ENCODE measurements at places on chromosomes 12 and 14. TPM values are rescaled to one million over a fixed set of nuclear protein-coding genes. Genes with fewer than 3 reads are reported as not detected.

DNA sequence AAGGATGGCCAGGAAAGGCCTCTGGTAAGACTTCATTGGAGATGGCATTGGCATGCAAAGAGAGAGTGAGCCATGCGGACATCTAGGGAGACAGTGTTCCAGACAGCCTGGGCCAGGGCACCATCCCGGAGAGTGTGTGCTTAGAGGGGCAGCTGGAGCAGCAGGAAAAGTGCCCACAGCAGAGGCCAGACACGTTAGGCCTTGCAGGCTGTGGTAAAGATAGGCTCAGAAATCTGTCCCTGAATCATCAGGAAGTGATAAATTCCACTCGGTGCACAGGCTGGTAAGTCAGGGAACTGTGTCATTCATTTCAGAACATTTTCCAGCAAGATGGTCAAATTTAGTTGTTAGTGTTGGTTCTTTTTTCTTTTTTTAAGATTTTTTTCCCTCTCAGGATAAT is 8.8 kb downstream of the GALNT16 start:
- no peak for DNase-seq

DNA sequence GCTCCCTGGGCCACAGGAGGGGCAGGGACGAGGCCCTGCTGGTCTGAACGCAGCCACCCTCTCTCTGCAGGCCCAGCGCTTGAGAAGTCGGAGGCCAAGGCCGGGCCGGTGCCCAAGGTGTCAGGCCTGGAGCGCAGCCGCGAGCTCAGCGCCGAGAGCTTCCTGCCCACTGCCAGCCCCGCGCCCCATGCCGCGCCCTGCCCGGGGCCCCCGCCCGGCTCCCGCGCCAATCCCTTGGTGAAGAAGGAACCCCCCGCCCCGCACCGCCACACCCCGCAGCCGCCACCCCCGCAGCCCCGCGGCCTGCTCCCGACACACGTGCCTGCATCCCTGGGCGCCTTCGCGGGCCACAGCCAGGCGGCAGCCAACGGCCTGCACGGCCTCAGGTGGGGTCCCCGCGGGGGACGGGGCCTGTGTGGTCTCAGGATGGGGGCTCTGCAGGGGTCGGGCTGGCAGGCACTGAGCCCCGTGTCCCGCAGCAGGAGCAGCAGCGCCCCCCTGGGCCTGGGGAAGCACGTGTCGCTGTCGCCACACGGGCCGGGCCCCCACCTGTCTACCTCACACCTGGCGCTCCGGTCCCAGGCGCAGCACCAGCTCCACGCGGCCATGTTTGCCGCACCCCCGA is 40.4 kb downstream of the LRCOL1 start:
- no peak for DNase-seq

- DNase-seq: no peak
These were observed 4.7 kb downstream of the ZDHHC17 start for GRCh38 chr12:76768576-76768975.

The KCNA1 gene
- 1.1 TPM for polyA plus RNA-seq

DNA sequence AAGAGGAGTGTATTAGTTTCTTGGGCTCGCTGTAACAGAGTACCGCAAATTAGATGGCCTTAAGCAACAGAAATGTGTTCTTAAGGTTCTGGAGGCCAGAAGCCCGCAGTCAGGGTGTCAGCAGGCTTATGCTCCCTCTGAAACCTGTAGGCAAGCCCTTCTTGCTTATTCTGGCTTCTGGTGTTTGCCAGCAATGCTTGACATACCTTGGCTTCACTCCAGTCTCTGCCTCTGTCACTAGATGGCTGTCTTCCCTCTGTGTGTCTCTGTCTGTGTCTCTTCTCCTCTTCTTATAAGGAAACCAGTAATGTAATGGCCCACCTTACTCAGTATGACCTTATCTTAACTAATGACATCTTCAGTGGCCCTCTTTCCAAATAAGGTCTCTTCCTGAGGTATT is 85.1 kb downstream of the DERA start:
- peak; percentile 39 for DNase-seq

GRCh38 chr12:98334768-98335167 is 180.6 kb upstream of the TMPO start:
- DNase-seq: no peak

DNA sequence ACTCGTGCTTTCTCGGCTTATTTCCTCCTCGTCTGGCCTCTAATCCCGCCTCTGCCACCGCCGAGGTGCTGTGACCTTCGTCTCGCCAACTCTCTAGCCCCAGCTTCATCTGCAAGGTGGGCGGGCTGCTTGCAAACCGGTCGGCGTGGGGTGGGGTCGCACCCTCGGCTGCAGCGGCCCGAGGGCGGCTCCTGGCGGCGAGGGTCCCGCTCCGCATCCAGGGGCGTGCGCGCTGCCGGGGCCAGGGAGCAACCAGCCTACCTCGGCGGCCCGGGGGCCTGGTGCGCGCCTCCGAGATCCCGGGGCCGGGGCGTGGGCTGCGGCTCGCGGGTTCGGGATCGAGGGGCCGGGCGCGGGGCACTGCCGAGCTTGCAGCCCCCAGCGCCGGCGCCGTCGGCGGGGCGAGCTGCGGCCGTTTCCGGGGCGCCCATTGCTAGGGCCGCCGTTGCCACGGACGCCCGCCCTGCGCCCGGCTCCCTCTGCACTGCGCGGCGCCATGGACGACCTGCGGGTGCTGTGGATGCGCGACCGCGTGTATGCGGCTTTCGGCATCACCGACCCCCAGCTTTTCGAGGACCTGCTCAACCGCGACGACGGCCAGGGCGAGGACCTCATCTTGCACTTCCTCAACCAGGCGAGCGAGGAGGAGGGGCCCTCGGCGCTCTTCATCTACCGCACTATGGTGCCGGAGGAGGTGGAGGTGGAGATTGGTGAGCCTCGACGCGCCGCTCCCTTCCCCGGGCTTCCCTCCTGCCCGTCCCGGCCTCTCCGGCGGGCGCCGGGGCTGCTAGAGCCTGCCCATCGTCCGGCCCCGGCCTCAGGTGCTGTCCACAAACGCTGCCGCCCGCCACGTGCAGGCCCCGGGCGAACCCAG is at the start of gene DNAH10:
Gene DNAH10 (plus strand): TSS at position 461 of the 874 bp plus-strand sequence. CDS start 36 bp downstream, at position 497.
- peak; percentile 67 for DNase-seq

The LALBA gene
- polyA plus RNA-seq: not detected
